Activated CD4-positive, alpha-beta T cell treated with anti-CD3 and anti-CD28 coated beads, Interleukin-2, amount 50 U/mL, for 48 hours (primary cell): ENCODE measurements at places on chromosomes 6 and 20.
A peak's percentile ranks its signal among the peaks of the same experiment; 100 is the strongest.

- no peak for DNase-seq
Observed at GRCh38 chr6:68042339-68043121, 592.6 kb upstream of the ADGRB3 start.

GRCh38 chr20:7977709-7978108 lies 37.5 kb upstream of the HAO1 start:
- no peak for DNase-seq

DNA sequence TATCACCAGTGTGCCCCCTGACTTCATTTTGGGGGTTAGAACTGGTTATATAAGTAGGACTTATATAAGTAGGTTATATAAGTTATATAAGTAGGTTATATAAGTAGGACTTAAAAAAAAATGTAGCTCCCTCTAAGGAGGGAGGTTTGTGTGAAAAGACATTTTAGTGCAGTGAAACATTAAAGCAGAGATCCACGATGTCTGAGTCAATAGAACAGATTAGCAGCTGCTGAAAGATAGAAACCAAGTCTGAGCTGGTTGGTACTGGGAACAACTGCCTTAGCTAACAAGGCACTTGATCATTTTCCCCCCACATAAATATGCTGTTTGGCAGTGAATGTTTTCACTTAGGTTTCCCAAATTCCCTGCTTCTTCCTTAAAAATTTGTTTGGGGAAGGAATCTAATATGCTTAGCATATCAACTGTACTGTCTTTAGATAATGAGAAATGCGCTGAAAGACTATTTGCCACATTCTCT lies 2.1 kb upstream of the RPS12 start:
- DNase-seq: no peak

DNA sequence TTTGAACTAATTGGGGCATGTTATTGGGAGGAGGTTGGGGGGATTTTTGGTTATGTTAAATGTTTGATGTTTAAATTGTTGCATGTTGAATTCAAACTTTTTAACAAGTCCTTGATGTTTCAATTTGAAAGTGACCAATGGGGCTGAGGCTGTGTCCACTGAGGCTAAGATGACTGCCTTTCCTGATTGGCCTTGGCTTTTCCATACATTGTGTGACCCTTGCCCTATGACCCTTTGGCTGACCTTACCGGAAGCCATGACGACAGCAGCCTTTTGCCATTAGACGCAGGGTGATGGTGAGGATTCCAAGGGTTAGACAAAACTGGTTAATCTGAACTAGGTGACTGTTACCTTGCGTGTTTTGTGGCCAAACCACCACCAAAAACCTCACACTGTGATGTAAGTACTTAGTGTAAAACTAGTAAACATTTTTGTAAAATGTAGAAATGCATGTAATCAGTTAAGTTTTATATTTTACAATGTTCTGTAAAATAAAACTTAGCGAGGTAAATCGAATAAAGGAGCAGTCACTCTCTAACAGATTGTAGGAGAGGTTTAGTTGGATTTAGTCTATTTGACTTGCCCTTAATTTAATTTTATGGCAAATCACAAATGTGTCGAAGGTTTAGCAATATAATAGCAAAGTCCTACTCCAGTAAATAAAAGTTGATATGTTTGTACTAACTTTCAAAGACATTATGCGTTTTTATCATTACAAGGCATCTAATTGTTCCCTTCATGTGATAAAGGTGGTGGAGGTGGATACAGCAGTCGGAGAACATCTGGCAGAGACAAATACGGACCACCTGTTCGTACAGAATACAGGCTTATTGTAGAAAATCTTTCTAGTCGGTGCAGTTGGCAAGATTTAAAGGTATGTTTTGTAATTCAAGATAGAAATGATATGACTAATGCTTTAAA lies 1.6 kb downstream of the SRSF6 start:
- DNase-seq: peak; percentile 42

GRCh38 chr6:35449287-35449881 lies 2.8 kb upstream of the FANCE start:
- DNase-seq: peak; percentile 20

DNA sequence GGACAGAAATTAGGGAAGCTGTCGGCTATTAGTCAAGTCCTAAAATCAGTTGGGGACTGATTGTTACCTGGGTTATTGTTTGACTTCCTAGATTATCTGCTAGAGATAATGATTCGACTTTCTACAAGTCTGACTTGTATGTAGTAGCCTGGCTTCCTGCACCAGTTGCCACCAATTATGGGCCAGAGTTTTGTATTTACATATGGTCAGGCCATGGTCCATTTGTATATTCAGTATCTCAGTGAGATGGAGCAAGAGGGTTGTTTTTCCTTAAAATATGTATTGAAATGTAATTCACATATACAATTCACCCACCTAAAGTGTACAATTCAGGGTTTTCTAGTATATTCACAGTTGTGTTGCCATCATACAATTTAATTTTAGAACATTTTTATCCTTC lies 130.6 kb upstream of the PHACTR3 start:
- no peak for DNase-seq

- no peak for DNase-seq
Observed at GRCh38 chr6:144153971-144154370, 3.7 kb downstream of the STX11 start.

GRCh38 chr6:132715204-132715603 lies 1.3 kb upstream of the VNN1 start:
- DNase-seq: no peak

DNA sequence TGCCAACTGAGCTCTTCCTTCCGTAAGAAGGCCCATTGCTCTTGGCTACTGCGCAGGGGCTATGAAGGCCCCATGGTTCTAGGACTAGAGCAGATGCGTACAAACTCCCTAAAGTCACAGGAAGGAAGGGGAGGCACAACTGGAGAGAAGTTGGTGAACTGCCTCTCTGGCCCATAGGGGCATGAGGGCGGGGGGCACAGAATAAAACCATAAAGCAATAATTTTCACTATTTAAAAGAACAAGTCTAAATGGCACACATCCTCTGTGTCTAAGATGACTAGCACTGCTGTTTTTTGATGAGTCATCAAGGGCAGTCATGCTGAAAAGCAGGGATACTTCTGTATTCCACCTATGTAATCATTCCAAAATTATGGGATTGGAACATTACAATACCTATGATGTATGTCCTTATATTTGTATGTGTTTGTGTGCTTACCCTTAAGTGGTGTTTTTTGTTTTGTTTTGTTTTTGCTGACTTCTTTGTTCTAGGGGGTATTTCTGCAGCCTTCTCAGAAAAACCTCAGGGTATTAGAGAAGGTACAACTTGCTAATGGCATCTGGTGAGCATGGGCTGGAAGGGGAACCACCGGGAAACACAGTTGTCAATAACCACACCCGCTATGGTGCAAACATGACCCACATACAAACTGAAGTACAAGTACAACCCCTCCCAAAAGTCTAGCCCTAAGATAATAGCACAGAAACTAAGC lies 36.9 kb downstream of the B4GALT5 start:
- no peak for DNase-seq

DNA sequence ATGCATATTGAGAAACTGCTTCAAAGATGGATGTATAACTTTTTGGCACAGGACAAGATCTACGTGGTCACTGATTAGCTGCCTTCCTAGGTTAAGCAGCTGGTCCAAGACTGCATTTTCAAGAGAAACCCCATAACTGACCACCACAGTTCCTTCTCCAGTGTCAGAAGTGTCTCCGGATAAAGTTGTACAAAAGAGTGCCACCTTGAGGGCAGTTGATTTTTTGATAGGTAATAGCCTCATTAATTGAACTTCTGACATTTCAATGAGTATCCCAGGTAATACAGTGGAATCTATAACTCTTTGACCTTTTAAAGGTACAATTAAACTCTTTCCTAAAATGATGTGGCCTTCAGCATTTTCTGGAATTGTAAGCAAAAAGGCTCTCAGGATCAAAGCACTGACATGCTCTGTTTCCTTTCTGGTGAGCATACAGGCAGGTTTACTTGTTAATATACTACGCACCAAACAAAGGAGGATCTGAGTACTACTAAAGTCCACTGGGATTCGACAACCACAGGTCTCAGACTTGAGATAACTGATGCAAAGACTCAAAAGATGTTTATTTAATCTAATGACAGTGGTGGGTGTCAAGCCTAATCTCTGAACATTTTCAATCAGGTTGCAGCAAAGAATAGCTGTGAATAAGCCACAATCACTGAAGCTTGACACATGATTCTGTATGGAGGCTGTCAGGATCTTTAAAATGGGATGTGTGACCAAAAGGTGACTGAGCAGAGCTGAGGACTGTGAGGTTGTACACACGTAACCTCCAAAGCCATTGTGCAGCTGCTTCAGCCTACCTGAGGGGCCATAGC lies 21.2 kb downstream of the MKKS start:
- no peak for DNase-seq

DNA sequence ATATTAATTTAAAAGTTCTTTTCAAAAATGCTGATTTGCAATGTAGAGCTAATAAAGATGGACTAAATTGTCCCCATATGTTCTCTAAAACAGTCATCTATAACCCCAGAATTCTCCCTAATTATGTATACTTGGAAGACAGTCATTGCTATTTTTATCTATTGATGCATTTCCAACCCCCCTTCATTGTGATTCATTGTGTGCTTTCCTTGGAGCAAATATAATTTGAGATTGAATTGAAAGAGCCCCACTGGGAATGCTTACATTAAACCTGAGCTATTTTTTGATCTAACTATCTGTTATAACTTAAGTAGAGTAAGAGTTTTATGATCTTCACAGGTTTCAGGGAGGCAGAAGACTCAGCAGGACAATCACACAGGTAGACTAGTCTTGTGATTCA lies 73.7 kb upstream of the PTCHD4 start:
- DNase-seq: no peak

GRCh38 chr6:169171016-169171415 lies 82.6 kb downstream of the THBS2 start:
- no peak for DNase-seq

DNA sequence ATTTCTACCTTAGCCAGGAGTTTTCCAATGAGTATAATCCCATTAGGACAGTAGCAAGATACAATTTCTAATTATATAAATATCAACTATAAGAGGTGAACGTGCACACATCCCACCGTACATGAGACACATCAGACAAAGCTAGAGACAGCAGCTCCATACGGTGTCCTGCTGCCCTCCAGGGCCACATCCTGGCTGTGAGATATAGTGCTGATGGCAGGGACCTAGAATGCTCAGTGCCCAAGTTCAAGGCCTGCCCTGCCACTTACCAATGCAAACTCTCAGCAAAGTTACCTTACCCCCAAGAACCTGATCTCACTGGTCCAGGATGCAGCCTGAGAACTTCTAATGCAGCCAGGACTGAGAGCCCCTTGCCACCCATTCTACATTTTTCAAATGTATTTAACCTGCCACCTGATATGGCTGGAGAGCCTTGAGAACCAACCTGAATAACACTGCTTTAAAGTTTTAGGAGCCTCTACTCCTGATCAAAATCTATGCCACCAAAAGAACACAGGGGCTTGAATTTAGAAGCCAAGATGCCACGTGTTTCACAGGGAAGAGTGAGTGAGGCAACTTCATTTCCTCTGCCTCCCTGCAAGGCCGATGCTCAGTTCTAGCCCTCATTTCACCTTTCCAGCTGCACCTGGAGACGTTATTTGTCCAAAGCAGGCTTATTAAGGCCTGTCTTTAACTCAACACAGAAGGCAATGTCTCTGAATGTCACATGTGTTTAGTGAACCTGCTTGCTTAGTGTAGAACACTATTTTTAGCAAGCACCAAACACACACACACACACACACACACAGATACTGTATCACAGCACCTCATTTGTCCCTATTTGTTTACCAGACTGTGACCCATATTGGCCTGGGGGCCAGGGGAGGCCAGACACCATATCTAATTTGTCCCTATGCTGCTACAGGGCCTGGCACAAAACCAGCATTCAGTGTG lies 6.1 kb downstream of the NFATC2 start:
- no peak for DNase-seq
